Lung microvascular endothelial cell (primary cell): ENCODE measurements at places on chromosomes 3 and 15. TPM values are rescaled to one million over a fixed set of nuclear protein-coding genes. Genes with fewer than 3 reads are reported as not detected.

GRCh38 chr15:40287968-40288367 lies 5.1 kb upstream of the ANKRD63 start:
- no peak for DNase-seq

Gene POPDC2
- 0.22 and 0.40 TPM in 2 replicates for total RNA-seq

DNA sequence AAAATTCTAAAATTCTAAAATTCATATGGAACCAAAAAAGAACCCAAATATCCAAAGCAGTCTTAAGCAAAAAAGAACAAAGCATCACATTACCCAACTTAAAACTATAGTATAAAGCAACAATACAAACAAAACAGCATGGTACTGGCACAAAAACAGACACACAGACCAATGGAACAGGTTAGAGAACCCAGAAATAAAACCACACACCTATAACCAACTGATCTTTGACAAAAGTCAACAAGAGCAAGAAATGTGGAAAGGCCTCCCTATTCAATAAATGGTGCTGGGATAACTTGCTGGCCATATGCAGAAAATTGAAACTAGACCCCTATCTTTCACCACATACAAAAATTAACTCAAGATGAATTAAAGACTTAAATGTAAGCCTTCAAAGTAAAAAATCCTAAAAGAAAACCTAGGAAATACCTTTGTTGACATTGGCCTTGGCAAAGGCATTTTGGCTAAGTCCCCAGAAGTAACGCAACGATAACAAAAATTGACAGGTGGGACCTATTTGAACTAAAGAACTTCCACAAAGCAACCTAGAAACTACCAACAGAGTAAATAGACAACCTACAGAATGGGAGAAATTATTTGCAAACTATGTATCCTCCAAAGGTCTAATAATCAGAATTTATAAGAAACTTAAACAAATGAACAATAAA lies 56.9 kb downstream of the TTBK2 start:
- DNase-seq: no peak

Gene EFHB
- total RNA-seq: under 0.01 and 0.20 TPM in 2 replicates

- peak; percentile 76 for DNase-seq
Measured at GRCh38 chr3:48034000-48034516, 17.8 kb upstream of the MAP4 start.

DNA sequence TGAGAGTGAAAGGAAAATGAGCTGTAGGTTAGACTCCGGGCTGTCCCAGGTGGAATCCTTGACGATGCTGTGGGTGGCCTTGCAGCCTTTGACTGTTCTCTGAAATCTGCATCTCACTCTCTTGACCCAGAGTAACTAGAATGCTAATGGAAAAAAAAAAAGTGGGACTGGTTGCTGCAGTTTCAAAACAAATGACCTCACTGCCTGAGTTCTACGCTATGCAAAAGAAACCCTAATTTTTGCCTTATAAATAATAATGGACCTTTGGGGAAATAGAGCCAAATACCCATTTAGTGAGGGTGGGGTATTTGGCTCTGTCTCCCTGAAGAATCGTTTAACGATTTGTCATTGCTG lies 309.7 kb upstream of the C2CD4B start:
- no peak for DNase-seq

GRCh38 chr15:81959196-81959595 lies 86.6 kb downstream of the MEX3B start:
- DNase-seq: no peak

DNA sequence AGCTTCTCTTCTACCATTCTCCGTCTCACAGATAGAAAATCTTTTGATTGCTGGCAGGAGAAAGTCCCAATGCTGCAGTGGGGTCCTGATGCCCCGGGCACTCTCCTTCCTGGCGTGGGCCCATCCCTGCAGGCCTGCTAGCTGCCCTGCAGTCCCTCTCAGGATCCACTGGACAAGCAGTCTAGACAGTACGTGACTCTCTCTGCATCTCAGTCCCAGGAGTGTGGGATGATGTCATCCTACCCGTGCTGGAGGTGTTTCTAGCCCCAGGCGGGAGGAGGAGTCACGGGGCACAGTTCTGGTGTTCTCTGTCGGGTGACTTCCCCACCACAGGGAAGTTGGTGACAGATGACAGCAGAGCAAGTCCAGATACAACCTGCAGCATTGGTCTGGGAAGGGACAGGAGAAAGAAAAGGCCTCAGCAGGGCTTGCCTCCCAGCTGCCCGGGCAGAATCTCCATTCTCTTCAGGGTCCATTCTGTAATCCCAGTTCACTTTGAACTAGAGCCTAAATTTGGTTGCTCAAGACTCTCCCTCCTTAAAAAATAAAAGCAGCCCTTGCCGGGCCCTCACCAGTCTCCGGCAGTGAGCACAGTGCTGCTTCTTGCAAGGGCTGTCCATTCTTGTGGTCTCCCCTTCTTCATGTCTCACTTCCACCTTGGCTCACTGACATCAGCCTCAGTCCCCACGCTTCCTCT lies 30.6 kb downstream of the SLC28A1 start:
- peak; percentile 67 for DNase-seq

DNA sequence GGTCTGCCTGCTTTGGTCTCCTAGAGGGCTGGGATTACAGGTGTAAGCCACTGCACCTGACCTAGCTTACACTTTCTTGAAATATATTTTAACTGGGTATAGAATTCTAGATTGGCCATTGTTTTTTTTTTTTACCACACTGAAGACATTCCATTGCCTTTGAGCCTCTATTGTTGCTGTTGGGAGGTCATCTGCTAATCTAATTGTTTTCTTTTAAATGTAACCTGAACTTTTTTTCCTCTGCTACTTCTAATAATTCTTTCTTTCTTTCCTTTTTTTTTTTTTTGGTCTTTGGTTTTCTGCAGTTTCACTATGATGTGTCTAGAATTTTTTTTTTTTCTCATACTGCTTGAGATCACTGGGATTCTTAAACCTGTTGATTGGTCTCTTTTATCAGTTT lies 28.1 kb downstream of the ERICH6 start:
- no peak for DNase-seq

GRCh38 chr3:53023072-53023823 lies 22.6 kb downstream of the SFMBT1 start:
- peak; percentile 76 for DNase-seq

Gene GOLGA8K
- total RNA-seq: 0.22 TPM in 1 of 2 replicates, not detected in the other

Gene LARP6
- 7.1 and 11.8 TPM in 2 replicates for total RNA-seq

- DNase-seq: peak; percentile 50
Measured at GRCh38 chr3:73624017-73624820, 522 bp downstream of the PDZRN3 start.

GRCh38 chr3:185717121-185717520 lies 107.7 kb downstream of the IGF2BP2 start:
- DNase-seq: peak; percentile 67

Gene ADAMTS17
- 0.22 and 0.40 TPM in 2 replicates for total RNA-seq

DNA sequence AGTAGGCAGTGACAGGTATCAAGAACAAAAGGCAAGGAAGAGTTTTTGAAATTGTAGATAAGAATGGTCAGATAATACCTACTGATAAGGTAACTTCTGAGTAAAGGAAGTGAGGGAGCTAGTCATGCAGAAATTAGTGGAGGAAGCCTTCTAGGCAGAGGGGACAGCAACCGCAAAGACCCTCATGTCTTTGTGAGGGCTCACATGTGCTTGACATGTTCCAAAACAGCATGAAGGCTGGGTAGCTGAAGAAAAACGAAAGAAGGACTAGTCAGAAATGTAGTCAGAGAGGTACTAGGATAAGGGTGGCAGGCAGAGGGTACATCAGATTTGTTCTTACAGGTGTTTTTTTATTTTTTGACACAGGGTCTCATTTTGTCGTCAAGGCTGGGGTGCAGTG lies 5.3 kb downstream of the SIN3A start:
- no peak for DNase-seq
